Umbilical cord (tissue), 2 donors: ENCODE measurements at places on chromosomes 6 and 20.
A peak's percentile ranks its signal among the peaks of the same experiment; 100 is the strongest.

DNA sequence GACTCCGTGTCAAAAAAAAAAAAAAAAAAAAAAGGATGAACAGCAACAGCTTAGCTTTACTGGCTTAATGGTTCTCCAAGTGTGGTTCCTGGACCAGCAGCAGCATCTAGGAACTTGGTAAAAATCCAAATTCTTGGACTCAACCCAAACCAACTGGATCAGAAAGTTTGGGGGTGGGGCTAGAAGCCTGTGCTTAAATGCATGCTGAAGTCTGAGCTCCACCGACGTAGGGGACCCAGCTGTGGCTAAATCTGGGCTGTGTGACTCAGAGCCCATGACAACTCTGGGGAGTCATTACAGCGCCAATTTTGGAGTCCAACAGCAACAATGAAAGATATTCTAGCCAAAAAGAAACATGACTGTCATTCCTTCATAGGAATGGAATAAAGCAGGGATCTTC, 13.6 kb upstream of the CHD6 start:
- no peak for DNase-seq

GRCh38 chr20:24991897-24992486, 559 bp downstream of the APMAP start:
- peak; percentile 35 for DNase-seq

DNA sequence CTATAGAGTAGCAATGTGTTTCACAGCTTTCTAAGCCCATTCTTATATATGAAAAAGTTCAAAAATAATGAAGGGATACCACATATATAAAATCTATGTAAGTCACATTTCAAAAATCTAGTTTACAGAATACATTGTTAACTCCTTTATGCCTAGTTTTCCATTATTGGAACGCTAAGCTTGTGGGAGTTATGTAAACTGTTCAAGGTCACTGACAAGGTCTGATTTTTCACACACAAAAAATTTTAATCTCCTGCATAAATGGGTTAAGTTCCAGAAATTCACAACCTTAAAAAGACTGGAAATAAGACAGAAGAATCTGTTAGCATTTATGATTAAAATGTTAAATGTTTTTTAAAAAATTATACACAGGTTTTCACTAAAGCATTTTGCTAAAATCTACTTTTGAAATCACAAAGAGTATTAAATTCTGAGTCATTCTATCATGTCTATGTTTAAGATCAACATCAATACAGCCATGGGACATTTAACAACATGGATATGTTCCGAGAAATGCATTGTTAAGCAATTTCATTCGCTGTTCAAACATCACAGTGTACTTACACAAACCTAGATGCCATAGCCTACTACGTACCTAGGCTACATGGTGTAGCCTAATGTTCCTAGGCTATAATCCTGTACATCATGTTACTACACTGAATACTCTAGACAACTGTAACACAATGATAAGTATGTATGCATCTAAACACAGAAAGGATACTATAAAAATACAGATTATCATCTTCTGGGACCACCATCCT, 25.4 kb downstream of the ATG5 start:
- DNase-seq = no peak

DNA sequence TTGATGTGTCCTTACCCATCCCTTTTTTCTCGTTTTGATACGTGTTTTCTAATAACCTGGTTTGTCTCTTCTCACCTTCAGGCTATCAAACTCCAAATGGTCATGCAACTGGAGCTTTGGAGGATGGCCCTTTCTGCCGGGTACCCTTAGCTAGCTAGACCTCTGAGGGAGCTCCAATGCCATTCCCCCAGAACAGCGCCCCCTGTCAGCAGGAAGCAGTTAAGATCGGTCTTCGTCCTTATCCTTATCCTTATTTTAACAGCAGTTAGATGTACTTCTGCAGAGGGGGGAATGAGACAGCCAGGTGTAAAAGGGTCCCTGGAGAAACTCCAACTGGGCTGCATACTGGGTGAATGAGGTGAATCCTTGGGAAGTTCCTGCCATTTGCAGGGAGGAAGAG, 37.2 kb downstream of the SEL1L2 start:
- no peak for DNase-seq

- DNase-seq = peak; percentile 38
Measured at GRCh38 chr6:33915134-33915533, 111.3 kb upstream of the MLN start.

DNA sequence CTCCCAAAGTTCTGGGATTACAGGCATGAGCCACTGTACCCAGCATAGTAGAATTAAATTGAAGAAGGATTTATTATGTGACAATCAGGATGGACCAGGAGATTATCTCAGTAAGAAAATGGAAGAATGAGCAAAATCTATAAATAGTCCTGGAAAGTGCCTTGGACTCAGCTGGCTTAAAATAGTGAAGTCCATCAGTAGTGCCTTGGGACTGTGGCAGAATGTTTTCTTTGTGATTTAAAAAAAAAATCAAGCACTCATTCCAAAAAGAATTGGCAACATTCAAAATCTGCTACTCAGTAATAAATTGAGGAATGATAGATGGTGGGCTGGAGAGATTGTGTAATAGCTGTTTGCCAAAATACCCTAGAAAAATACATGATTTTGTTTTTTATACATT, 37.0 kb upstream of the MAS1 start:
- peak; percentile 35 for DNase-seq

DNA sequence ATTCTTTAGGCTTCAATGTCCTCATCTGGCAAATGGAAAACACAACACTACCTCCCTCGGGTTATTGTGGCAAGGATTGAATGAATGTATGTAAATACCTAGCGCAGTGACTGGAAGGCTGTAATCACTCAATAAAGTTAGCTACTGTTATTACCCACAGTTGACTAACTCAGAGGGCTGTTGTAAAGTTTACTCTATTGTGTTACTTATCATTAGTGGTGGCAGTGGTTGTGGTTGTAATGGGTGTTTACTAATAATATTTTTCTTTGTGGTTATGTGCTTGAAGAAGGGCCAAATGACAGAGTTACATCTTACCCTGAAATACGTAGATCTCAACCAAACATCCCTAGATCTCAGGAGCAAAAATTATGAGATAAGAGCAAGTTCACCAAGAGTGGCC, 42.0 kb upstream of the PXDC1 start:
- no peak for DNase-seq

DNA sequence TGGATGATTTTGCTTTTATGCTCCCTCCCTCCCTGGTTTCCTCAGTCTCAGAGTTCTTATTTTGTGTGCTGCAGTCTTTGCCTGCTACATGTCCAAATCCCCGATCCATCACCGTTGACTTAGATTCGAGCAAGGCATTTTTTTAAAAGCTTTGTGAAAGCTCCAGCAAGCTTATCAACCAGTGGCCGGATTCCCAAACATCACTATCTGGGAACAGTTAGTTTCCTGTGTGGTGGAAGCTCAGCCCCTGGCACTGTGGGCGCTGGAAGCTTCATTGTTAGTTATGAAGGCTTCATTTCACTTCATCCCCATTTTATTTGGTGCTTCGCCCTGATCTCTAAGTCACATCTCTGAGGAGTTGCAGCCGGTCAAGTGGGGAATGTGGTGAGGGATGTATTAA, 44.7 kb downstream of the DEK start:
- DNase-seq = peak; percentile 60

DNA sequence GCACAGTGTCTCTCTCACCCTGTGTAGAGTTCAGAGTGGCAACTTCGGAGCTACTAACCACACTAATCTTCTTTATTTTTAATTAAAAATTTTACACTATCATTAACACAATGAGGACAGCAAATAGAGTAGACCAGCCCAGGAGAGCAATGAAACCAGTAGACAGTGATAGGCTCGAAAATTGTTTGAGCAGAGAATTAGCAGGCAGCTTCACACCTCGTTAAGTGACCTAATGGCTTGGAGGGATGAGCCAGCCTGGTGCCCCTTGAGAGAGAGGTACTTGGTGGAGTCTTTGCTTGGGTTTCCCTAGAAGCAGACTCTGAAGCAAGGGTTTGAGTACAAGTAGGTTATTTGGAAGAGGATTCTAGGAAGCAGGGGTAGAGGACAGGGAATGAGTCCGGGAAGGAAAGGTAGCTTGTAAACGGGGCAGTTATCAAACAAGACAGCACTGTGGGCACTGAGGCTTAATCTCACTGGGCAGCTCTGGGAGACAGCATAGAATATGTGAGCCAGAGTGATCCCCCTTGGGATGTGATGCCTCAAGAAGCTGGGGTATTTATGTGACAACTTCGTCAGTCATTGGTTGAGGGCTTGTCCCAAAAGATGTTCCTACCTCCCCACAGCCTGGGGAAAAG, 146.1 kb downstream of the PCSK2 start:
- DNase-seq = no peak

DNA sequence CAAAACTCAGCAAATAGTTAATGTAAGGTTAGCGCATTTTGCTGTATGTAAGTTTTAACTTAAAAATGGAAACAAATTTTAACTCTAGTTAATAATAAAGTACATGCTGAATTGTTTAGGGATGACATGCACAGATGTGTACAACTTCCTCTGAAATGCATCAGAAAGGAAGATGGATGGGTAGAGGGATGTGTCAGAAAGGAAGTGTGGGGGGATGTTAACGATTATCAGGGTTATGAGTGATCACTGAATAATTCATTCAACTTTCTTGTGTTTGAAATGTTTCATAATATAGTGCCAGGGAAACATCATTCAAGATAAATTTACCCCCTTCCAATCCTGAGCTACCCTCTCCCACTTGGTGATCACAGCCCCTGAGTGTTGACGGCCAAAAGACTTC, 87.6 kb downstream of the FOXA2 start:
- DNase-seq = no peak

- no peak for DNase-seq
Measured at GRCh38 chr6:168959696-168960095, 293.9 kb downstream of the THBS2 start.

- no peak for DNase-seq
Measured at GRCh38 chr6:47240277-47240890, 69.3 kb downstream of the TNFRSF21 start.

GRCh38 chr20:60869087-60869486, 383.0 kb upstream of the CDH4 start:
- DNase-seq = no peak

DNA sequence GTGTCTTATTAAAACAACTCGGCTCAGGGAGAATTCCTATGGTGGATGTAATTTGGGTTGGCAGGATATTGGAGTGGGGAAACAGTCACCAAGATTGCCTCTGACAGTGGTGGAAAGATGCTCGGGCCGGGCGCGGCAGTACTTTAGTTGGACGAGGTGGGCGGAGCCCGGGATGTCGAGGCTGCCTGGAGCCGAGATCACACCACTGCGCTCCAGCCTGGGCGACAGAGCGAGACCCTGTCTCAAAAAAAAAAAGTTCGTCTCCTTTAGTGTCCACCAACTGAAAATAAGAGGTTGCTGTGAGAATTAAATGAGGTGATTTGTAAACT, 621 bp downstream of the NOL7 start:
- peak; percentile 48 for DNase-seq
